ENCODE measurements at places on chromosomes 3 and 15.

DNA sequence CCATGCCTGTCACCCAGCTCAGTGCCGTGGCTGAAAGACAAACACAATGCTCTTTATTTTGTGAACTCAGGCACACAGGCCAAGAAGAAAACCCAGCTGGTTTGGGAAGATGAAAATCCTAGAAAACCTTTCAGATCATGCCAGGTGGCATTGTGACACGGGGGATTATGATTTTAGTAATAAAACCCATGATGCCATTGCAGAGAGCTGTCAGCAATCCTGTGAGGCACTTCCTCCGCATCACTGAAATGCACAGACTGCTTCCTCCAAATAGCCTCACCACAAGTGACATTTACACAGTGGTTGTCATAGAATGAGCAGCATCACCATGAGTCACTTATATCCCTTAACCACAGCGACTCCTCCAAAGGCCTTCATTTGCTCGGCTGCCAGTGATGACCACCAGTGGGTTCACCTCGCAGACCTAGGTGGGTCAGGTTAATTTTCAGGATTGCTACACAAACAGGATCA is 22.7 kb downstream of the ABHD6 start:
- H3K27me3 ChIP-seq: no peaks in the 10 kb centered on the region
- H3K36me3 ChIP-seq: no peaks in the 10 kb centered on the region
- peaks cover 11% of the 10 kb centered on the region for H3K4me1 ChIP-seq
- H3K4me3 ChIP-seq: no peak overlapping the region
- peak; percentile 93 for DNase-seq

DNA sequence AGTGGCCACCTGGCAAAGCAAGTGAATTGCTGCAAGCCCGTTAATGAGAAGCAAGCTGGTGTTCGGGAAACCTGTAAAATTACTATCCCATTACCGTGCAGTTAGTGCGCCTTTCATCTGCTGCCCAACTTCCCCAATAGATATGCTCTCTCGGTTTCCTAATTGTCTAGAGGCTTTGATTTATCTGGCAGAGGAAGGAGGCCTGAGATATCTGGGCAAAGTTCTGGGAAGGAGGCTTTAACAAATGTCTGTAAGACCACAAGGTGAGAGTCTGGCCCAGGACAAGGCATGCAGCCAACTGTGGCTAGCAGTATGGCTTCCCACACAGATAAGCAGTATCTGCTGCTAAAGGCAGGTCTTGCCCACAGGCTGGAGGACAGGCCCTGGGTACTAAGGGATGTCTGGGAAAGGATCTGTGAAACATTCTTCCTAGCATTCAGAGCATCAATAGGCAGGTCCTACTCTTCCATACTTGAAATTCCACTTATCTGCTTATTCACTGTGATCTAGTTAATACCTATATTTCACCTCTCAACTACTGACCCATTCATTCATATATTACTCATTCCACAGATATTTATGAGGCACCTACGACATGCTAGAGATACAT is 130.0 kb upstream of the SLC2A2 start:
- H3K27ac ChIP-seq: no peak overlapping the region
- H3K27me3 ChIP-seq: no peaks in the 10 kb centered on the region
- no peak for DNase-seq

DNA sequence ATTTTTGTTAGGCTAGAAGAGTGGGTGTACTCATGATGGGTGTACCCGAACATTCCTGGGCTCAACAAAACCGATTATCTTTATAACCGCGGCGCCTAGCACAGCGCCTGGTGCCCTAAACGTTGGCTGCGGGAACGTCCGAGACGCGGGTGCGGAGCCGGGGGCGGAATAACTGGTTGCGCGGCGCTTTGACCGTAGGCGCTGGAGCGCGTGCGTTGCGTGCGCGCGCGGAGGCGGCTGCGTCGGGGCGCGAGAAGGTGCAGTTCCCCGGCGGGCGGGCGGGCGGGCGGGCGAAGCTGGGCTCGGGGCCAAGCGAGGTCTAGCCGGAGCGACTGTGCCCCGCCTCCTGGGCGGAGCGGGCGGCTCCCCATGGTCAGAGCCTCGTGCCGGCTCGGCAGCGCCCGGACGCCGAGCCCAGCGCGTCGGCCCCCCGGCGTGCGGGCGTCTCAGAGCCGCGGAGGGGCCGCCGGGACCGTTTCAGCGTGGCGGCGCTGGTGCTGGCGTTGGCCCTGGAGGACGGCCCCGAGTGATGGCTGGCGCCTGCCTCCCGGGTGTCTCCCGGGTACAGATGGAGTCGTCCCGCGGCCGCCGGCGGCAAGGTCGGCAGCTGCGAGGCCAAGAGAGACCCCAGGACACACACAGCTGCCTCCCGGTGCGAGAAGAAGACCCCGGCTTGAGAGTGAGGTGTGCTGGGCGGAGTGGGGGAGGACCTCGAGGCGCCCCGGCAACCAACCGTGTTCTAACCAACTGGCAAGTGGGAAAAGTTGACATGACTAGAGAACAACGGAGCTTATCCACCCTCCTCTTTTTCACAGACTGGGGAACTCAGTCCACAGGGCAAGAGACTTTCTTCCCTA is at the start of gene PLAAT1:
Gene PLAAT1 (plus strand): TSS at position 373 of the 857 bp plus-strand sequence. CDS start 14,429 bp downstream, outside the sequence.
- H3K4me1 ChIP-seq: no peaks in the 10 kb centered on the region
- no peaks in the 10 kb centered on the region for H3K36me3 ChIP-seq
- DNase-seq: peak; percentile 55
- H3K4me3 ChIP-seq: peak within 1 kb of the TSS; percentile 59
- no peak within 1 kb of the TSS for H3K27ac ChIP-seq

DNA sequence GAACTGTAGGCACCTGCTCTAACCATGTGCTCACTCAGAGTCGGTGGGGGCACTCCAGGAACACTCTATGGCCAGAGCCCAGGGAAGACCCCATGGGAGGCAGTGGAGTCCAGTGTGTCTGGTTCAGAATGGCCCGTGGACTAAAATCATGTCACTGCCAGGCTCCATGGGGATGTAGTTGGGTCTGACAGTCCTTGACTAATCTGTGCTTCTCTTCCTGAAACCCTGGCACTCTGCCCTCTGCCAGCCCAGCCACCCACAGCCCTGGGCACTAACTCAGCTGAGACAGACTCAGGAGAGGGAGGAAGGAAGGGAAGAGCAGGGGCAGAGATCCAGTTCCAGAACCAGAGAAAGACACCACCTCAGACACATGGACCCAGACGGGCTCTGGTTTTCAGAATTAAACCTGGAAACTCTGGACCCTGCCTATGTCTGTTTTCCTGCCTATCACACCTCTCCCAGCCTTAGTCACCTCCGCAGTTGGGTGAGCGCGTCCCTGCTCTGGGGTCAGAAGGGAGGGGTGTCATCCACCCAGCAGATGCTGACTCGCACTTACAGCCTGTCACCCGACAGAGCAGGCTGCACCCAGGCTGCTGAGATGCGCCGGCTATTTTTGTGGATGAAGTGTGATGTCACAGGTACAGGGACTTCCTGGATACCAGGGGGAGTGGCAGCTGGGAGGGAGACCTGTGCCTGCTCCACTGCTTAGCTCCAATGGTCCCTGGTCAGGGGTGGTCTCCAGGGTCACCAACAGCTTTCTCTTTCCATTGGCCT is 56.8 kb upstream of the INSYN1 start:
- H3K4me1 ChIP-seq: no peaks in the 10 kb centered on the region
- peak; percentile 58 for DNase-seq
- H3K36me3 ChIP-seq: no peaks in the 10 kb centered on the region
- no peak overlapping the region for H3K27ac ChIP-seq

- no peaks in the 10 kb centered on the region for H3K27me3 ChIP-seq
- H3K27ac ChIP-seq: no peak overlapping the region
- H3K4me3 ChIP-seq: no peak overlapping the region
- peaks cover 7% of the 10 kb centered on the region for H3K4me1 ChIP-seq
- DNase-seq: no peak
These were observed 16.0 kb downstream of the DZIP3 start for GRCh38 chr3:108605491-108605890.

DNA sequence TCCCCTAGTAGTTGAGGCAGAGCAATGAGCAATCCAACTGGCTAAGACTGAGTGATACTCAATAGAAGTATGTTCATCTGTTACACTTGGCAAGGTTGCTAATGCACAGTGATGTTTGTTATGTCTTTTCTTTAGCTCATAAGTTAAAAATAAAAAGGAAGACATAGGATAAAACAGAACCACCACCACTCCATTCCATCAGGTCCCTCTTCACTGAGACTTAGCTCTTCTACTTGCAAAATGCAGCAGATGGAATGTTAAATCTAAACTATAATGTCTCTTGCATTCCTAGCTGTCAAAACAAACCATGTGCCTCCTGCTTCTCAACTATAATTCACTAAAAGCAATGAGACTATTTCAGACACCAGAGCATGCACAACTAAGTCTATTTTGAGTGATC is 265.6 kb upstream of the UBE2E2 start:
- no peak overlapping the region for H3K27ac ChIP-seq
- DNase-seq: no peak
- H3K4me1 ChIP-seq: no peaks in the 10 kb centered on the region
- H3K27me3 ChIP-seq: no peaks in the 10 kb centered on the region
- no peaks in the 10 kb centered on the region for H3K36me3 ChIP-seq
- no peak overlapping the region for H3K4me3 ChIP-seq
